Glutamatergic neuron (in vitro differentiated cells): ENCODE measurements at places on chromosomes 11 and 22.

DNA sequence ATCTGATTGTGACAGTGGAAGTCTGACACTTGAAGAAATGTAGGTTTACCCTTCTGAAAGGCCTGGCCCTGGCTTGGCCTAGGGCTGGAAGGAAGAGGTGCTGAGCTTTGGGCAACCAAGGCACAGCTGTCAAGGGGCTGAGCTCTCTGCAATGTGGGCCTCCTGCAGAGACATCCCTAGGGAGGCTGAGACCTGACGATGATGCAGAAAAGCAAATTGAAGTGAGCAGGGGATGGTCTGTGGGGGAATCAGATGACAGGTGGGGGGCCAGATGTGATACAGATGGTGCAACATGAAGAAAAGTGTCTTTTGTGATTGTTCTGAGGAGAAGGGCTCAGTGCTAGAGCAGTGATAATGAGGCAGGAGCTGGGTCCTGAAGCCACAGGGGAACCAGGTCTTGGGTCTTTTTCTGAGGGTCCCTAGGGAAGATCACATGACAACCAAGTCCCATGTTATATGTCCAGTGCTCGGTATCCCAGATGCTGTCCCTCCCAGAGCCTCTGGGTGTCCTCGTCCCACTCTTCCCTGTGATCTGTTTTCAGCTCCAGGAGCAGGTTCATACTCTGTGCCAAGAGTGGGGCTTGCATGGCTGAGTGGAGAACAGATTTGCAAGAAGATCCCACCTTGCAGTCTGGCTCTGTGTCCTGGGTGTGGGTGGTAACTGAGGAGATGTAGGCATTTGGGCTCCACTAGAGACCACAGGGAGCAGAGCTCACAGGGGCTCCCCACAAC, 79.9 kb upstream of the VPREB1 start:
- no peak for DNase-seq

DNA sequence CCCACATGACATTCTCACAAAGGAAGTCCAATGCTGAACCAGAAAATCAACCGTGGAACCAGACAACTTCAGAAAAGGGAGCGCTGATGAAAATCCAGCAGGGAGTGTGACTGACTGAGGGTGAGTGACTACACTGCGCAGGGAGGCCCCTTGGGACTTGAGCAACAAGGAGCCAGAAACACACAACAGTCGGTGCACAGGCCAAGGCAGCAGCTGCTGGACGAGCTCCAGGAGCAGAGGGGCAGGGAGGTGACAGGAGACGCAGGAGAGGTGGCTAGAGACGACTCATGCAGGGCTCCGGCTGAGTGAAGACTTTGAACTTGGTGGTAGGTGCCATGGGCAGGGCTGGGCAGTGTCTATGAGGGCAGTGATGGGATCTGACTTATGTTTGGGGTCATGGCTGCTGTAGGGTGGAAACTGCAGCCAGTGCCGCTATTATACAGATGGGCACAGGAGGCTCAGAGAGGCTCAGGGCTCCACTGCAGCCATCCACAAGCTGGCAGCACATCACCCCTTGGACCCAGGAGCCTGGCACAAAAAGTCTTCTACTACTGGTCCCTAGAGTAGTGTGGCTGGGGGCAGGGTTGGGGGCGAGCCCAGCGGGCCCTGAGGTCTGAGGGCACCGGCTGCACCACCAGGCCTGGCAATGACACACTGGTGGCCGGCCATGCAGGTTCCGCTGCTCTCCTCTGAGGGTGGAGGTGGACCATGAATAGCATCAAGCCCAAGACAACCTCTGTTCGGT, 10.3 kb upstream of the FADD start:
- peak; percentile 46 for DNase-seq

DNA sequence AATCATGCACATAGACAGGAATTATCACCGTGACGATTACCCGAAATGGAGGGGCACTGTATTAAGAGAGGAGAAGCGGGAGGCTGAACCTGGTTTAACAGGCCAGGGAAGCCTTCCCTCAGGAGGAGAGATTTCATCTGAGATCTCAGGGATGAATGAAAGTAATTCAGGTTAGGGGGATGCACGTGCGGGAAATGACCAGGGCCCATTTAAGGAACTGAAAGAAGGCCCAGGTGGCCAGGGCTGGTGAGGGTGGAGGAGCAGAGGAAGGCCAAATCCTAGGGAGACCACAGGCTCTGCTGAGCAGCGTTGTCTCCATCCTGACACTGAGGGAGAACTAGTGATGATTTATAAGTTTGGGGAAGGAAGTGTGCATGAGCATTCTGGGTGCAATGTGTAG, 16.3 kb upstream of the OPCML start:
- no peak for DNase-seq

- no peak for DNase-seq
Observed at GRCh38 chr11:120054753-120055045, 83.2 kb downstream of the TRIM29 start.

DNA sequence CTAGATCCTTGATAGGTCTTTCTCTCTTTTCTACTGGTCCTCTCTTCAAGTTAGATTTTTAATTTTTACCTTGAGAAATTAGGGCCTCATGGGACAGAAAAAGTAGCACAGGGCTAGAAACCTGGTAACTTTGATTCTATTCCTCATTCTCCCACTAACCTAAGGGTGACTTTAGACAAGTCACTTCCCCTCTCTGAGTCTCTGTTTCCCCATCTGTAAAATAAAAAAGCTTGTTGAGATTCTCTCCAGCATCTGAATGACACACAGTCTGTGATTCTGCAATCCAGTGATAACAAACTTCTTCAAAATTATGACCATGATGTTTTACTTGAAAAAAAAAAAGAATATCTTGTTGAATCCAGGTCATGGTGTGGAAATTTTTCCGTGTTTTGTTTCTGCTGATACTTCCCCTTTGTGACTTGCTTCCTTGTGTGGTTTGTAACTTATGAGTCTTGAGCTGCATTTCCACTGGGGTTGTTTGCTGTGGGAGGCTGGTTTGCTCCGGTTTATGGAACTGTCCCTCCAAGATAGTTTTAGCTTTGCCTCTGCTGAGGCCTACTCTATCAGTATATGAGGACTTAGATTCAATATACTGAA, 9.8 kb upstream of the MPEG1 start:
- DNase-seq = no peak

DNA sequence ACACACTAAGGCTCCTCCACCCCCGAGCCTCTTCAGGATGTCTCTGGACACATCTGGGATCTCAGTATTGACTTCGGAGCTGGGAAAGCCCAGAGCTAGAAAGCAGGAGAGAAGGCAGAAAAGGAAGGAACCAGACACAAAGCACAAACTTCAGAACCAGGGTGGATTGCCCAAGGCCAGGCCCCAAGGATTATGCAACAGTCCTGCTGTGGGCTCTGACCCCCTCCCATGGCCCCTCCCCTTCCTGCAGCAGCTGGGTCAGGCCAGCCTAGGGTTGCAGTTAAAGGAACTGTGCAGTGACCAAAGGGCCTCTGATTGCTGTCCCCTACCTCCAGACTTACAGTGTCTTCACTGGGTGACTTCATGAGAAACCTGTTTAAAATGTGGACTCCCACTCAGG, 5.3 kb downstream of the KCNE3 start:
- DNase-seq = no peak

- no peak for DNase-seq
Observed at GRCh38 chr11:116727990-116728389, 44.8 kb downstream of the BUD13 start.

DNA sequence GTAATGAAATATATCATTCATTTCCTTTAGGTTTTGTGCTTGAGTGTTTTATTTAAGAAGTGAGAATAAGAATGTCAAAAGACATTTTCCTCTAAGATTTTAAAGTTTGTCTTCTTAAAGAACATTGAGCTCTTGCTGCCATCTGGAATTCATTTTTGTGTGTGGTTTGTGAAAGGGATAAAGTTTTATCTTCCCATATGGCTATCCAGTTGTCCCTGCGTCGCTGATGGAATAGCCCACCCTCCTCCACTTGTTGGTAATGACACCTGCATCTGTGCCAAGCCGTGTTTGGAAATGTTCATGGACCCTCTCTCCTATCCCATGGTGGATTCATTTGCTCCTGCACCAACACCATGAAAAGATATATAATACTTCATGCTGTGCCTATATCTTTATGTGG, 901.5 kb downstream of the BRD1 start:
- DNase-seq = no peak

DNA sequence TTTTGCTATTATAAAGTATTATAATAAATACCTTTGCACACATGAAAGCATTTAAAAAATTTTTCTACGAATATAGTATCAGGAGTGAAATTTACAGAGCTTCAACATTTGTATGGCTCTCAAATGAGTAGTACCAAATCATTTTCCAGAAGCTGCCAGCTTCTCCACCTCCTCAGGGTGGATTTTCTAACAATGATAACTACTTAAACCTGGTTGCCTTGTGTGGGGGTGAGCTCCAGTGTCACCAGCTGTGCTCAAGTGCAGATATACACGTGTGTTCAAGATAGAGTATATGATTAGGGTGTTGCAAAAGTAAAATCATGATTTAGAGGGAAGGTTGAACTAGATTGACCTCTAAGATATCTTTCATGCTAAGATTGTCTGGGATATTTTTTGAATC, 48.2 kb downstream of the HORMAD2 start:
- no peak for DNase-seq

GRCh38 chr11:81497202-81497804, 1236.4 kb downstream of the FAM181B start:
- DNase-seq = no peak

DNA sequence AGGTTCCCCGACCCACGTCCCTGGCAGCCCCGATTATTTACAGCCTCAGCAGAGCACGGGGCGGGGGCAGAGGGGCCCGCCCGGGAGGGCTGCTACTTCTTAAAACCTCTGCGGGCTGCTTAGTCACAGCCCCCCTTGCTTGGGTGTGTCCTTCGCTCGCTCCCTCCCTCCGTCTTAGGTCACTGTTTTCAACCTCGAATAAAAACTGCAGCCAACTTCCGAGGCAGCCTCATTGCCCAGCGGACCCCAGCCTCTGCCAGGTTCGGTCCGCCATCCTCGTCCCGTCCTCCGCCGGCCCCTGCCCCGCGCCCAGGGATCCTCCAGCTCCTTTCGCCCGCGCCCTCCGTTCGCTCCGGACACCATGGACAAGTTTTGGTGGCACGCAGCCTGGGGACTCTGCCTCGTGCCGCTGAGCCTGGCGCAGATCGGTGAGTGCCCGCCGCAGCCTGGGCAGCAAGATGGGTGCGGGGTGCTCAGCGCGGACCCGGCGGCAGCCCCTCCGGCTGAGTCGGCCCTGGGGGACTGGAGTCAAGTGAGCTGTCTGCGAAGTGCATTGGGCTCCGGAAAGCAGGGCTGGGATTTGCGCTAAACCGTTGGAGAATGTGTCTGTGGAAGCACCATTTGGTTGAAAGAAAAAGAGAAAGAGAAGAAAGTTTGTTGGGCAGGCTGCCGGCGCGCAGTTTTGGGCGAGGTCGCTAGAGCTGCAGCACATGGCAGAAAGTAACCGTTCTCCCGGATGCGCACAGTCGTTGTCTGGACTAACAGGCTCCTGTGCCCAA, at the start of gene CD44:
CD44 (plus strand) TSS at position 229 of the 779 bp plus-strand sequence; CDS start at position 362, 133 bp downstream.
- DNase-seq = peak; percentile 45

- DNase-seq = no peak
Observed at GRCh38 chr11:44377914-44378321, 68.0 kb upstream of the ALX4 start.

- DNase-seq = no peak
Observed at GRCh38 chr22:46251816-46252380, 1.8 kb upstream of the CDPF1 start.

- DNase-seq = no peak
Observed at GRCh38 chr11:26994631-26995095, 751 bp downstream of the FIBIN start.

DNA sequence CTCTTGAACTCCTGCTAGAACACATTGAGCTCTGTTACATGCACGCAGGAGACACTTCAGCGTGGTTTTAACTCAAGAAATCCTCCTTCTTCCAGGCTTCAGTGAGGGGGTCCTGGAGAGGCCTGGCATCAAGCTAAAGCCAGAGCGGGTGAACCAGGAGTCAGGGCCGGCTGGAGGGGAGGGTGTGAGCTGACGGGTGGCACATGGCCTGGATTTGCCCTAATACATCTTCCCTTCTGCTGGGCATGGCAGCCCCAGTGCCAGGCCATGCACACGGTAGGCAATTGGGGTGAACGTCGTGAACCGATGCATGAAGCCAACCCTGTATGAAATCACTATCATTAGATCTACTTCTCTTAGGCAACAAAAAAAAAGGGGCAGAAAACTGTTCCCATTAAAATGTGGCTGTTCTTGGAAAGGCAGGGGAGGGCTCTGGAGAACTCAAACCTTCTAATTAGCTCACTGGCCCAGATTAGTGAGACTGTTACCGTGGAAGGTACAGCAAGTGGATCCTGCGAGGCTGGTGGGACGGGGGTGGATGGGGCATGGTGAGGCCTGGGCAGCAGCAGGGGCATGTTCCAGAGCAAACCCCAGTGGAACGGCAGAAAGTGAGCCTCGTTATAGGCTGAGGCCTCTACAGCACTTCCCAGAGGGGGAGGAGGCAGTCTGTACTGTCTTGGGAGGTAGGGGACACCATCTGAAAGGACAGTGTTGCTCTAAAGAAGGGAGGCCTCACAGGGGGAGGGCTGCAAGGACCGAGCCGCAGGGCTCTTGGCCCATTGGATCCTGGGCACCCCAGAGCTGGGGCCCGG, 10.6 kb downstream of the IFT27 start:
- DNase-seq = no peak

DNA sequence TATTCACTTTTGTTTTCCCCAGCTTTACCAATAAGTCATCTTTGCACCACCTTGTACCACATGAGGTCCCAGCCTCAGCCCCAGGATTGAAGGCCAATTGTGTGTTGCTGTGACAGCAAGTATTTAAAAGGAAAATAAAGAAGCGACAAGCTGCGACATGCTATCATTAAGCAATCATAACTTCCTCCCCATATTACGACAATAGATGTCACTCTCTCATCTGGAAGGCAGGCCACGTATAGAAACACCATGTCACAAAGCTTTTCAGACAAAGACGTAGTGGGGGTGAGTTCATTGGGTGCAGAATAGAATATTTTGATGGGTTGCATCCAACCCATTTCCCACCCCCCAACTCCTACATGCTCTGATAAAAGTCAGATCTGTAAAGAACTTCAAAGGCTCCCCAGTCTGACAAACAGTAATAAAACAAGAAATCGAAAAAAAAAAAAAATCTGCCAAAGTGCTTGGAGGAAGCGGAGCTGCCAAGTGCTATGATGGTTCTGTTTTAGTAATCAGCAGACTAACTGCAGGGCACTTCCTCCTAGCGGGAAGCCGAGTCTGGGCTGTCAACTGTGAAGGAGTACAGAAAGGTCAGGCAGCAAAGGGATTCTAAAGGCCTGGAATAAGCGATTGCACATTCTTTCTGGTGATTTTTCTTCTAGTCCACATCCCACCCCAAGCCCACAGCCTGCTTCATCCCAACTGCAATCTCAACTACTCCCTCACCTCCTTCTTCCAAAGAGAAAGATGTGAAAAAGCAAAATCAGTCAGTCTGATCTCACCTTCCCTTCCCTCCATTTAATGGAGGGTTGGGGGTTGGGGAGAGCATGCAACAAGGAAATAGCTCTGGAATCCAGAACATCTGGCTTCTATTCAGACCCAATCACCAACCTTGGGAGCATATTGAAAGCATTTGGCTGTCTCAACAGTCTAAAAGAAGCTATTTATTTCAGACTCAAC, 131.4 kb upstream of the UBASH3B start:
- DNase-seq = no peak

- DNase-seq = no peak
Observed at GRCh38 chr11:62201376-62201775, 7.1 kb upstream of the SCGB2A1 start.

GRCh38 chr22:44972363-44973083, 37.3 kb downstream of the PHF21B start:
- DNase-seq = no peak

GRCh38 chr22:21753374-21754111, 17.9 kb upstream of the YPEL1 start:
- DNase-seq = peak; percentile 31

- no peak for DNase-seq
Observed at GRCh38 chr11:69130654-69131053, 25.1 kb upstream of the SMIM38 start.
